ENCODE measurements at places on chromosomes 11 and 22.

DNA sequence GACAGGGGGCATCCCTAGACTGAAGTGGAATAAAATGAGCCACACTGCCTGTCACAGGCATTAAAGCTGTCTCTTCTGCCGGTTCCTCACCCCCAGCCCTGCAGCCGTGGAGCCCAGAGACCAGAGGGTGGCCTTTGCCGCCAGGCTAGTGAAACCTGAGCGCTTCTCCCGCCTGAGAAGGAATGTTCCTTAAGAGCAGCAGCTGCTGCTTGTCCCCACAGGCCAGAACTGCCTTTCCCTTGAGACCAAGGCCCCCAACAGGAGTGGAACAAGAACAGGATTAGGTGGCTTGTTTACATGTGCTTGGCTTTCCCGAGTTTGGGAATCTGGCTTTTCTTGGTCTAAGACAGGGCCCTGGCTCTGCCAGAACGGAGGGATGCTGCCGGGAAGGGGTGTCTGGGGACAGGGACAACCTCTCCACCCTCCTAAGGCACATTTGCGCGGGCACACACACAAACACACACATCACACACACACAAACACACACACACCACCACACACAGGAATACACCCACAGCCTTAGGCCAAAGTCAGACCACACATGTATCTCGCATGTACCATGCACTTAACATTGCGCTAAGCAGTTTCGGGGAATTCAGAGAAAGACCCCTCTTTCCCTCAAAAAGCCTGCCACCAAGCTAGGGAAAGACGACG lies 91.8 kb downstream of the FEZ1 start:
- DNase-seq, result no peak

DNA sequence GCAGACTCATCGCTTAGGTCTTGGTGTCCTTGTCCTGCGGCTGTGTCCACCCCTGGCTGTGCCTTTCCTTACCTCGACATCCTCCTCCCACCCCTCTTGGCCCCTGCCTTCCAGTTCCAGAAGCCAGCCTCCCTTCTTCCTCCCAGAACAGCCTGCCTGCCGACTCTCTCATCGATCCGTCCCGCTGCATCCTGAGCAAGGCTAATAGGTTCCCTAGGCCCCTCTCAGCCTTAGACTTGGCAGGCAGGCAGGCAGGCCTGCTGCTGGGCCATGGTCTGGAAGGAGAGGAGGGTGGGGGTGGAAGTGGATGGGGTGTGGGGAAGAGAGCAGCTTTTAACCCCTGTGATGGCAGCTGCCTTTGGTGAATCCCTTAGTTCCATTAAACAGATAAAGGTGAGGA lies 196.7 kb upstream of the TBCEL start:
- DNase-seq, result no peak

GRCh38 chr11:65403607-65404121 lies 17.2 kb downstream of the FRMD8 start:
- DNase-seq, result no peak

DNA sequence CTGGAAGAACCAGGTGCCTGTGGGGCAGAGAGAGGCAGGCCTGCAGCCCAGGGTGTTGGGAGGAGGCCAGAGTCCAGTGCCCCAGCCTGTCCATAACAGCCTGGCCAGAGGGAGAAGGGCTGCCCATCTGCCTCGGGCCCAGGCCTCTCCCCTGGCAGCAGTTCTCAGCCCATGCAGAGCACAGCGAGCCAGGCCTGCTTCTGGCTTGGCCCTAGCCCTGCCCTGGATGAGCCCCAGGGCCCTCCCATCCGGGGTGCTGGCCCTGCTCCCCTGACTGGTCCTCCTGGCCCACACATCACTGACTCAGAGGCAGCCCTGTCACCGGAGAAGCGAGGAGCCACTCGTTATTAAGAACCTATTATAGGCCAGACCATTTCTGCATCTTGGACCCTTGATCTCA lies 19.7 kb upstream of the MYRF start:
- DNase-seq, result no peak

- DNase-seq, result no peak
Observed at GRCh38 chr11:80929031-80929805, 1488.4 kb upstream of the TENM4 start.

DNA sequence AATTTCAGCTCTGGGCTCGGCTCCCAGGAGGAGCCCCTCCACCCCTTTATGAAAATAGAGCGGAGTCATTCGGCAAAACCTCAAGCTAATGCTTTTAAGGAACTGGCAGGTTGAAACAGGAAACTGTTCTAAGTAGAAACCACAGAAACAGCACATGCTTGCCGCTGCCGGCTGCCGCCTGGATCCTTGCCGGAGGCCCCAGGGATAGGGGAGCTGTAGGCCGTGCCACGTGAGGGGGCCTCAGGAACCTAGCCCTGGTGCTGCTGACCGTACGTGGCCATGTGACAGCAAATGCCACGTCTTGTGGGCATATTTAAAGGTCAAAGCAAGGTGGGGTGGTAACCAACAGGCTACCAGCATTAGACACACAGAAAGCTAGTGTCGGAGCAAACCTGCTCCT lies 77.9 kb upstream of the TIMP3 start:
- peak; percentile 22 for DNase-seq

- DNase-seq, result no peak
Observed at GRCh38 chr11:128804481-128804880, 62.6 kb downstream of the KCNJ1 start.

DNA sequence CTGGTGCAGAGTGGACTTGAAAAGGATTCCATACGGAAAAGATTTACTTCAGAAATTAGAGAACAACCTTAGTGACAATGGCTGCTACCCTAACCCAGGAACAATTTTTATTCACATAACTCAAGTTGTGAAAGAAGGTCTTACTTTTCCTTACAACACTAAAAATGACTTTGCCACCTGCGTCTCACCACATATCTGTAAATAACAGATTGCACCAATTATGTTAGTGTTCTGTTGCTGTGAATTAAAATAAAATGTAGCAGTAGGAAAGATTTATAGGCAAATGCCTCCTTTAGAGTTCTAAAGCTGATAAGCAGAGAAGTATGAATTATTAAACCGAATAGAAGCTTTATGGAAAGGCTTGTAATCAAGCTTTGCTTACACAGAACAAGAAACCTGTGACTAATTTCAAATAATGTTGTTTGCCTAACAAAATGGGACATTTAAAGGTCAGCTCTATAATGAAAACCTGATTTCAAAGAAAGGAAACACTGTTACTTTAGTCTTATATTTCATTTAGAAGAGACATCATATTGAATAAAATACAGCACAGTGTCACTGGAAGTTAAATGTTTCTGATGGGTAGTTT lies 2237.8 kb downstream of the LRRC4C start:
- no peak for DNase-seq

DNA sequence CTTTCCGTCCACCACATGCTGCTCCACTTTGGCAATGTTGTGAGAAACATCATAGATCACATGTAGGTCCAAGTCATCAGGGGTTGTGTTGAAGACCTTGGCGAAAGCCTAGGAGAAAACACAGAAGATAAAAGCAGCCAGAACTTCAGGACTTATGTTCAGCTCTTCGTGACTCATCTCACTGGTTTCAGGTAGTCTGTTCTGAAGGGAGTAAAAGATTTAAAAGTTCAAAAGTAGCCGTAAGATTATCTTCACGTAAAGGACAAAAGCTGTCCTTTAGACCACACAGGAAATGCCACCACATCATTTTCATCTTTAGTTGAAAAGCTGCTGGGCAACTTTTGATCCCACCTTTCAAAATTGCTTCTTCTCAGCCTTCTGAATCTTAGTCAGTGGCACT lies 16.9 kb downstream of the RTCB start:
- no peak for DNase-seq

DNA sequence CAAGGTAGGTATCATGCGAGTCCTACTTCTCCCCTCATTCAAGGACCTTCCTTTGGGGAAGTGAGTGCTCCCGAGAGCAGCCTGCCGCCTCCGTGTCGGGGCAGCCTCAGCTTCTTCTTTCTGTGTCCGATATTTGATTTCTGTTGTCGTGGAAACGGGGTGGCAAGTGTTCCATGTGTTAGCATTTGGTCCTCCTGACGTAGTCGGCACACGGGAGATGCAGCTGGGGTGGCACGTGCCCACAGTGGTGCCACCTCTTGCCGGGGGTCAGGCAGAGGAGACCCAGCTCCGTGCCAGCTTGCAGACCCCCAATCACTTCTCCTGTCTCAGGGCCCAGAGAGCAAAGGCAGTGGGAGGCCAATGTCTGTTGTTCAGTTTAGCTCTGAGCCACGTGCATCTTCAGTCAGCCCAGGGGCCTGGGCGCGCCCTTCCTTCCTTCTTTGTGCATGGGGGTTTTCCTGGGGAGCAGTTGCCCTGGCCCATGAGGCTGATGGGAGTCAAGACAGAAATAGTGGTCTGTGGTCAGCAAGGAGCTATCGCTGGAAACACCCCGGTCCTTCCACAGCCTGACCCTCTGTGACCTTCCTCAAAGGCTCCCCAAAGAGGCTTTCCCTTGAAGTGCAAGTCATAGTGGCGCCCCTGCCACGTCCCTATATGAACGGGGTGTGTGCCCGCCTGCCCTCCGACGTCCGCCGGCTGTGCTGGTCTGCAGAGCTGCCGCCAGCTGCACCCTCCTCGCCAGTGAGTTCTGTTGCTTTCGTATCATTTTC lies 44.5 kb downstream of the PARVB start:
- DNase-seq, result peak; percentile 24

- DNase-seq, result no peak
Observed at GRCh38 chr11:14315130-14315529, 43.9 kb downstream of the RRAS2 start.
